Brain pericyte (primary cell): ENCODE measurements at places on chromosomes 13 and 19.
A peak's percentile ranks its signal among the peaks of the same experiment; 100 is the strongest.

- DNase-seq = no peak
Measured at GRCh38 chr13:51330791-51331190, 8.7 kb upstream of the SERPINE3 start.

DNA sequence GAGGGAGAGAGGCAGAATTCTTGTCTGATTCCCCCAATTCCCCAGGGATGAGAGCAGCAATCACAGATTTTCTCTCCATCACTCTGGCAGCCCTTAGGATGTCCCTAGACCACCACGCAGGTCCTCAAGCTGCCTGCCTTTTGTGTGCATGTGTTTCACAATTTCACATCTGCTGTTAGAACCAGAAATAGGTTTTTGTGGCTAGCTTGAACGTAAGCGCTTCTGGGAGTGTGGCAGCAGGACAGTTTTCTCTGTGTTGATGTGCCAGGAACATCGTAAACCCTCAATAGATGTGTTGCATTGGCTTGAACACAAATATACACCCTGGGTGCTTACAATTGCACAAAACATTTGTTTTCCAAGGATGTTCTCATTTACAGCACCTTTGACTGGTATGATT is 78.8 kb upstream of the TMTC4 start:
- DNase-seq = no peak

- DNase-seq = no peak
Measured at GRCh38 chr19:40907968-40908735, 26.1 kb upstream of the CYP2A7 start.

GRCh38 chr13:95003019-95003813 is 290.9 kb upstream of the SOX21 start:
- peak; percentile 43 for DNase-seq

DNA sequence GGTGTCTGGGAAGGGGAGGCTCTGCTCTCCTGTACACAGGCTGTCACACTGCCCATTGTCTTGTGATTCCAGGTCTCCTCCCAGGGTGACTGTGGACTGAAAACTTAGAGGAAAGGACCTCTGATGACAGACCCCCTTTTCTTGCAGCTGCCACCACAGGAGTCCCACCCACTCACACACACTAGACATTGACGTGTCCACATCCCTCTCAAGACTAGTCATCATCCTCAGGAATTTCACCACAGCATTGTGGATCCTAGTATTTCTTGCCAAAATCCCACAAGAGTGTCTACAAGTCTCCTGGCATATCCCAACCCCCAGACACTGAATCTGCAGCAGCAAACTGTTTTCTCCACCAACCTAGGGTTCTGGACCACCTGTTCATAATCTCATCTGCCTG is 5.3 kb downstream of the ZNF85 start:
- no peak for DNase-seq

- no peak for DNase-seq
Measured at GRCh38 chr19:7550987-7551761, 15.7 kb downstream of the PNPLA6 start.

- no peak for DNase-seq
Measured at GRCh38 chr13:99647596-99647985, 146.3 kb downstream of the TM9SF2 start.

DNA sequence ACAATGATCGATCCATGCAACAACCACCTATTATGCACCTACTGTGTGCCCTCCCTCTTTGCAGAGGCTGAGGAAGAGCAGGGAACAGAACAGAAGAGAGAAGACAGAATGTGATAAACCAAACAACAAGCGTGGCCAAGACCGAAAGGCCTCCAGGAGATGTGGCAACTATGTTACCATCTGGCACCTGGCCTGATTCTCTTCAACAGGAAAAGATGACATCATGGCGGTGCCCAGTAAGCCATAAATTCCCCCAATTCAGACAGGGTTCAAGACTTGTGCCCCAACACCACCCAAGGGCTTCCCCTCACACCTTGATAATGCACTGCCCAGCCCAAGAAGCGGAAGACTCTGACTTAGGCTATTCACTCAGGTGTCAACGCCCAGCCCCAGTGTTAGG is 44.3 kb downstream of the SLC7A1 start:
- DNase-seq = no peak

DNA sequence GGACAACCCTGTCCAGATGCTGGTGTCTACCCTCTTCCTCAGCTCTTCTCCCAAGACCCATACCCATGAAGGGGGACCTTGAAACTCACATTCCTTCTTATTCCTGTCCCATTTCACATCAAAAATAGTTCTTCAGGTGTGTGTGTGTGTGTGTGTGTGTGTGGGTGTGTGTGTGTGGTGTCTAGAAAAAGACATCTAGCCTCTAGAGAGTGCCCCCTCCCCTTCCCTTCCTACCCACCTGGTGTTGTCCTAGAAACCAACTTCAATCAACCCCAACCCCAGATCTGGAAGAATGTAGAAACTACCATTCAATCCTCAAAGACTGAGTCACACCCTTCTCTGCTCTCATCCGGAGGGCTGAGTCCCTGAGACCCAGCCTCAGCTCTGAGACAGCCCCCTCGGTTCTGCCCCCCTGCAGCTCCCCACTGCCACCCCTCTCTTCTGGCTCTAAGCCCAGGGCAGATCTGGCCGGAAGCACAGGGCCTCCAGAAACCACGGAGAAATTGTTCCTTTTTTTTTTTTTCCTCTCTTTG is 3.5 kb downstream of the KCNN4 start:
- no peak for DNase-seq

DNA sequence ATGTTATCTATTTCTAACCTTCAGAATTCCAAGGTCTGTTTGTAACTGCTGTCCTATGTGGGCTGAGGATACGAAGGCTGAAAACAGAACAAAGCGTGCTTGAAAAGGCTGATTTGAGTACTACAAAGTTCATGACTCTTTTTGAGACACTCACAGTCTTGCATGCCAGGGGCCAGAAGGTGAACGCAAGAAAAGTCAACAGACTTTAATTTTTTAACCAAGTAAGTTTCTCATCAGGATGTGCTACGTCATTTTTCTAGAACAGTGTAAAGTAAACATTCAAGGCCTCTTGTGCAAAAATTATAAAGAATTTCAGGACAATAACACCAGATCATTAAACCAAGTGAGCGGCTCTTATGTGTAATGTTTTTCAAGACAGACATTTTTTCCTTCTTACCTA is 163.5 kb downstream of the COG6 start:
- peak; percentile 40 for DNase-seq

DNA sequence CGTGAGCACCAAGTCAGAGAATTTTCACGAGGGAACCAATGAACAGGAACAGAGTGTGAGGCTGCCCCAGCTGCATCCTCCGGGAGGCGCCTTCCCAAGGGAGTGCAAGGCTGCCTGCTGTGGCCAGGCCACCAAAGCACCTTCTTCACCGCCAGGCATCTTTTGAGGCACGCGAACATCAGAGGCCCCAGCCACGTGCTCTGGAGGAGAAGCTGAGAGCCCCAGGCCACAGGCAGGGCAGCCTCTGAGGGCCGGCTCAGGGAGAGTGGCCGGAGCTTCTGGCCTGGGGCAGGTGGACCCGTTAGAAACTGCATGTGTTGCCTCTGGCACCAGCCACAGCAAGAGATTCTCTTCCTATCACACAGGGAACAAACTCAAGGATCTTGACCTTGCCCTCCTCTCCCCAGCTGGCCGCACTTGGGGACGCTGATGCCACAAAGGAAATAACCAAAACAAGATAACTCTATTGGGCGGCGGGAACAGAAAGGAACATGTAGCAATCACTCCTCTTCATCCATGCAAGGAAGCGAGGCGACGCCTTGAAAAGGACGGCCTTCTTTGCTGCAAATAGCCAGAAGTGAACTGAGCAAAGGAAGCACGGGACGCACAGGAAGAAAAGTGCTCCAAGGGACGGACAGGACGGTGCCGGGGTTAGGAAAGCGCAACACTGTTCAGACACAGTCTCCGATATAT is 19.9 kb downstream of the GAS6 start:
- DNase-seq = no peak

DNA sequence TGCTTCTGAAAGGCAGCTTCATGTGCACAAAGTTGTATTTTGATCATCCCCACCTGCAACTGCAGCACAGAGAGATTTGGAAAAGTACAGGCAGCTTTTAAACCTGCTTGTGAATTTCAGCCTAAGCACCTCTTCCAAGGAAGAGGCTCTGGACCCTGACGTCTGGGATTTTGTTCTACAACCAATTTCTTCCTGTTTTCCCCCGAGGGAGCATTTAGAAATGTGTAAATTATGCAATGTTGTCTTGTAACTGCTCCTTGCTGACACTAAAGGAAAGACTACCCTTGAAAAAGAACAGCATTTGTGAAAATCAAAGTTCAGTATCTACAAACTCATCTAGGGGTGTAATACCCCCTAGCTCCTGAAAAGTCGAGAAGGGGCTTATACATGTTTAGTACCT is 15.4 kb downstream of the MED26 start:
- no peak for DNase-seq

GRCh38 chr13:53285896-53286430 is 257.4 kb downstream of the OLFM4 start:
- no peak for DNase-seq
